ENCODE measurements at places on chromosomes 6 and 20.

DNA sequence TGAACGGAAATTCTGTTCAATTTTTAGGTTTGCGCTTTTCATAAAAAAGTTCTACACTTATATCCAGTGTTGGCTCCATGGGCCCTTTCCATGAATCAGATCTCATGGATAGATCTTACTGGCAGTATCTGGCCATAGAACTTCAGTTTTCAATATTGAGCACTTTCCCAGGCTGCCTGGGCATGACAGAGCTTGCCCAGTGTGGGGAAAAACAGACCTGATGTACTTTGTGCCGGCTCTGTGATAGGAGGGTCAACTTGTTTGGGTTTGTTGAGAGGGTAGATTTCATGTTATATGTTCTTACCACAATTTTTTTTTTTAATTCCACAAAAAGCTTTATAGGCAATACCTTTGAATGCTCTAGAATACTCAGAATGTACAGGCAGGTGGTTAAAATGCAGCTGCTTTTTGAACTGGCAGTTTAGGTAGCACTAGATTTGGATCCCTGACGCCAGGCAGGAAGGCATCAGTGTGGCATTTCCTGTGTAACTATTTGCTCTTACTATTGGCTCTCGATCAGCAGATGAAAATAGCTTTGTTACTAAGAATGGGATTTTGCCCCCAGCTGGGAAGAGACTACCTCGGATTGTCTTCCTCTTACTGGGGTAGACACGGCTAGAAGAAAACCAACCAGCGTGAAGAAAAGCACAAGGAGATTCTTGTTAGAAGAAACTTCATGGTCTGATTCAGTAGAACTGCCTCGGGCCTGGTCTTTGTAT is 404.9 kb upstream of the SOX4 start:
- no peak for DNase-seq

GRCh38 chr6:38427492-38428210 is 212.1 kb downstream of the BTBD9 start:
- DNase-seq = no peak

- no peak for DNase-seq
Measured at GRCh38 chr6:123016431-123017103, 20.5 kb downstream of the CLVS2 start.

GRCh38 chr6:7685276-7685675 is 40.6 kb upstream of the BMP6 start:
- no peak for DNase-seq

DNA sequence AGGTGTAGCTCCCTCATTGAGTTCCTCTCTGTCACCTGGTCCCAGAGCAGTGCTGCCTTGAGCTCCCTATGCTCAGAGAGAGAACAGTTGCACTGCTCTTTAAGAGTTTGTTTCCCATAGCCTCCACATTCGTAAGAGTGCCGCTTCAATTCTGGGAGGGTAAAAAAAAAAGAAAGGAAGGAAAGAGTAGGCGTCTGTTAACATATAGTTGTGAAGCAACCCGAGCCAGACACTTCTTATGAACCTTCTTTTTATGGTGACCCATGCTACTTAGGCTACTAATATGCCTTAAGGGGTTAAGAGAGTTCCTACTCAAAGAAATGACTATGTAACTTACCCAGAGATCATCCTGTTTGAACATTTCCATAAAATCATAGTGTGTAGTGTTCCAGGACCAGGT is 4.3 kb upstream of the ARG1 start:
- no peak for DNase-seq

GRCh38 chr20:49230561-49231133 is 11.4 kb downstream of the DDX27 start:
- no peak for DNase-seq

- no peak for DNase-seq
Measured at GRCh38 chr6:112007805-112008204, 46.1 kb upstream of the CCN6 start.

DNA sequence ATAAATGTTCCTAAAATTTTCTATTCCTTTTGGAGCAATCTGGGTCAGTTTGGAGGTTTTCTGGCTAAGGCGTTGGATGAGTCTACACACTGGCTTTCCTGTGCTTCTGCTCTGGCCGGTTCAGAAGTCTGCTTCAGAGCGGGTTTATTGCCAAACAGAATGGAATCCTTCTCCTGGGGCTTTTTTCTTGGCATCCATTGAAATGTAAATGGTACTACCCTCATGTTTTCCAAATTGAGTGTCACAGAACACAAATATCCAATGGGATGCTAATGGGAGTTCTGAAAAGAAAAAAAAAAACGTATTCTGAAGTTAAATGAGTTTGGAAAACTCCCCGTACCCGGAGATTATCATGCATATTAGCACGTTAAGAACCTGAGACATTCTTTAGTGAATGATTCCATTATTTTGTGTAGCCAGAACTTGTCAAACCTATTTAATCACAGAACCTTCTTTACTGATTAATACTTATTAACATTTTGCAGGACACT is 930.3 kb downstream of the QKI start:
- DNase-seq = no peak

DNA sequence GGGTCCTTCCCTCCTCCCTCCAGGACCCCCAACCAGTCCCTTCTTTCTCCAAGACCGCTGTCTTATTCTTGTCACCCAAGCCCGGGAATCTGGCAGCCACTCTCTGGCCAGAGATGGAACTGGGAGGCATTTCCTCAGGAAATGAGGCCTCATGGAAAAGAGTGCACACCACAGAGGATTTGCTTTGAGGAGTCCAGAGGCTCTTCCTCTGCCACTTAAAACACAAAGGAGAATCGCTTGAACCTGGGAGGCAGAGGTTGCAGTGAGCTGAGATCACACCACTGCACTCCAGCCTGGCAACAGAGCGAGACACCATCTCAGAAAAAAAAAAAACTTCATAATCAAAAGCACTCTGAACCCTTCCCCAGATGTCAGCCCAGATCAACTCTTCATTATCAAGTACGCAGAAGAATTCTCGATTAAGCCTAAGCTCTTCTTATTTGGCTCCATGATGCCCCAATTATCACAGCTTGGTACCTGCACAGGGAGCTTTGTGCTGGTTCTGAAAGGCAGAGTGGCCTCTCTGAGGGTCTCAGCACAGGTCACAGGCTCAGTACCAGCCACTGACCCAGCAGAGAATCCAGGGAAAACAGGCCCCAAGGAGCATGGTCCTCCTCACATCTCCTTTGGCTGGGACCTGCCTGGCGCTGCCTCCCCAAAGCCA is 82.9 kb upstream of the MAFB start:
- no peak for DNase-seq

DNA sequence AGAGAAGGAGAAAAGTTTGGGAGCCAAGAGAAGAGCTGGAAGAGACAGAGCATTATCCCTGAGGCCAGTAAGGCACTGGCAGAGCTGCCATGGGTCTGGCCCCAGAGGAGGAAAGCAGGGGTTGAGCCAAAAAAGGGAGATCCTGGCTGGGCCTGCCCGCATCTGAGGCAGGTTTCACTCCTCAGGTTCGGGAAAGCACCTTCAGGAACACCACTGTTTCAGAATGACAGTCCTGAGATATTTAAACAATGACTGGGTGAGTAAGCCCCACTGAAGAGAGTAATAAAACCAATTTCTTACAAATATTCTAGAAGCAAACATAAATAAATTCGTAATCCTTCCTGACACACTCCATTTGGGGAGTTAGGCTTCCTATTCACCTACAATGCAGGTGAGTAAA is 152.2 kb downstream of the BACH2 start:
- no peak for DNase-seq

GRCh38 chr6:112243861-112244827 is 10.2 kb downstream of the LAMA4 start:
- DNase-seq = no peak

- DNase-seq = no peak
Measured at GRCh38 chr20:3560578-3560977, 89.8 kb downstream of the ATRN start.

DNA sequence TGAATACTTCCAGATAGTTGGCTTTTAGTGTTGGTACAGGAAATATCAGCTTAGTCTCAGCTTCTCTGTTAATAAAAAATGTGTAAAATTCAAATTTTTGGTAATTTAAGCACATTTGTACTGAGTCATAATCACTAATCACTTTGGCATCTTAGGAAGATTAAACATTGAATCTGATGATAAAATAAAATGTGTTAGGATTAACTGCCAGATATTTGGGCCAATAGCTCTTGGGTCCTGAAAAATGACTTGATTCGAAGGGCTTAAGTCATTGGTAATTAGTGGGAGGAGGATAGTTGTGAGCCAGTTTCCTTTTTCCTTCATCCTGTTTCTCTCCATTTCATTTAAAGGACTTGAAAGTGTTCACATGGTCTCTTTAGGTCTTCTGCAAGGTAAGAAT is 426.1 kb downstream of the RFPL4B start:
- DNase-seq = peak; percentile 39

All from HS-27A (cell line).